ENCODE measurements at places on chromosomes 2 and 18.

- no peaks in the 10 kb centered on the region for H3K27me3 ChIP-seq
- H3K4me3 ChIP-seq = no peak overlapping the region
- H3K27ac ChIP-seq = no peak overlapping the region
- H3K4me1 ChIP-seq = no peaks in the 10 kb centered on the region
Observed at GRCh38 chr2:191740016-191740419, 62.1 kb downstream of the NABP1 start.

GRCh38 chr2:69493268-69493667 lies 56.0 kb upstream of the NFU1 start:
- H3K36me3 ChIP-seq = no peaks in the 10 kb centered on the region
- no peaks in the 10 kb centered on the region for H3K27me3 ChIP-seq
- H3K4me1 ChIP-seq = no peaks in the 10 kb centered on the region
- peak overlapping the region; percentile 55 for H3K27ac ChIP-seq
- H3K4me3 ChIP-seq = no peak overlapping the region
- no peak for DNase-seq

DNA sequence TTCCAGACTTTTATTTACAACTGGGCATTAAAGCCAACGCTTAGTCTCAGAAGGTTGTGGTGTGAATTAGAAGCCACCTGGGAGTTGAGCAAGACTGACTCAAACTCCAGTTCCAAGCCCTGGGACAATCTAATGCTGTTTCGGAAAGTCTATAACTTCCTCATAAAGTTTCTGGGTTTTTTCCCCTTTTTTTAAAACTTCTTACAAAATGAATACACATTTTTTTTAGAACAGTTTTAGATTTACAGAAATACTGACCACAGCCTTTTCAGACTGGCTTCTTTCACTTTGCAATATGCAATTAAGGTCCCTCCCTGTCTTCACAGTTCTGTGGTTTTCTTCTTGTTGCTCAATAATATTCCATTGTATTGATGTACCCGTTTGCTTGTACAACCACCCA lies 115.9 kb upstream of the TWIST2 start:
- DNase-seq = no peak
- H3K27ac ChIP-seq = no peak overlapping the region
- H3K36me3 ChIP-seq = no peaks in the 10 kb centered on the region
- no peak overlapping the region for H3K4me3 ChIP-seq
- peaks cover 20% of the 10 kb centered on the region for H3K27me3 ChIP-seq

DNA sequence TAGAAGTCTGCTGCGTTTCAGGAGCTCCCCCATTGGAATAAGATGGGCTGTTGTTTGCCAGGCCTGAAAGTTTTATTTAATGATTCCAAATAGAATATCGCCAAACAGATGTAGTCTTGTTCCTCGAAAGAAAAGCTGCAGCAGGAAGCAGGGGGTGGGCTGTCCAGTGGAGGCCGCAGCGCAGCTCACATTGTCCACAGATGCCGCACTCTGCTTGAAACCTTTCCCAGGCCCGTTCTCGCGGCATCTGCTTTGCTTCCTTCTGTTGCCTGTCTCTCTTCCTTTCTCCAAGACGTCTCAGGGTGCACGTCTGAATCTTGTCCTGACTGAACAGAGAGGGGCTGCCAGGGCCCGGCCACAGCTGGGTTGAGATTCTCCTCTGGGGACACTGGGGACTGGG lies 12.4 kb upstream of the IGFBP2 start:
- no peaks in the 10 kb centered on the region for H3K27me3 ChIP-seq
- no peak for DNase-seq
- H3K36me3 ChIP-seq = no peaks in the 10 kb centered on the region
